NCI-H2081 treated with DMSO at 0.1 percent for 48 hours (cell line): ENCODE measurements at places on chromosomes 4 and X.

DNA sequence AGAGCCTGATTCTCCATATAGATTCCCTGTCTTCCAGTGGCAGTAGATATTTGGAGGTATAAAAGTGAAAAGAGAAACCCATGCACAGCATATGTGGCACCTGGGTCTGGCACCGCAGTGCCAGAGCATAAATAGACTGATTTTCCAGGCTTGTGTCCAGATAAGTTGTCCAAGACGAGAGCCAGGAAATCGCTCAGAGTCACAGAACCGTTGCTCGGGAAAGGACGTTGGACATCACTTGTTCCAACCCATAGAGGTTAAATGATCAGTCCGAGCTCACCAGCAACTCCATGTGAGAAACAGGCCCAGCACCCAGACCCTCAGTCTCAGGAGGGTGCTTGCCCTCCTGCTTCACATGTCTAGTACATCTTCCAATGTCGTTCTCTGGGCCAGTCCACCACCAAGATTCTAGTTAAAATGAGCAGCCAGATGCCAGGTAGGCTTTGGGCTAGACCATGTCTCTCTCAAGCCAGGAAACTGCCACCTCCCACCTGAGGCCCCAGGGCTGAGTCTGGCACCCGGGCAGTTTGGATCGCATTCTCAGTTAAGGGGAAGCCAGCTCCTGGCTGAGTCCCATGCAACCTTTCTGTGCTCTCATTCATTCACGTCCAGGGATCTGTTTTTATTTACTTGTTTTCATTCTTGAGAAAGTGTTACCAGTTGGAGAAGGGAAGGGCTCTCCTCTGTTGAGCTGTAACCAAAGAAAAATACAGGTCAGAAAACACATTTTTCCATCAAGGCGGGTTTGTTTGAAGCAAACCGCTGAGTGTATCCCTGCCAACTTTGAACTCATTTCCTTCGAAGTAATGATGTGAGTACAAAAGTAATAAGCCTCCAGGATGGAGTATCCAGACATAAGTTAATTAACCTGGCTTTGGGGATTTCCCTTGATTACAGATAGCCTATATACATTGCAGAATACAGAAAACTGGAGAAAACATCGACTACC, 91.7 kb downstream of the PHOX2B start:
- DNase-seq, result no peak

DNA sequence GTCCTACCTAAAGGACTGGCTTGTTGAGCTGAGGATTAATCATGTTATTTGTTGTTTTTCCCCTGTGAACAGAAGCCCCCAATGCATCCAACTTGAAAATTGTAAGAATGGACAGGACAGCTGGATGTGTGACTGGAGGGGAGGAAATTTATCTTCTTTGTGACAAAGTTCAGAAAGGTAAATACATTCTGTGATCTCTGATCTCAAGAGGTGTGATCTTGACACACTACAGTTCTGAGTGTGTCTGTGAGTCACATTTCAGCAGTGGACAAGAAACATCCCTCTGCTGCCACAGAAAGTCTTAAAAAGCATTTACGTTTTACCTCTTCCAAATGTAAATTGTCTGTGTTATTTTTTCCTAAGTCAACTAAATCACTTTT, 79.3 kb downstream of the NFKB1 start:
- no peak for DNase-seq

DNA sequence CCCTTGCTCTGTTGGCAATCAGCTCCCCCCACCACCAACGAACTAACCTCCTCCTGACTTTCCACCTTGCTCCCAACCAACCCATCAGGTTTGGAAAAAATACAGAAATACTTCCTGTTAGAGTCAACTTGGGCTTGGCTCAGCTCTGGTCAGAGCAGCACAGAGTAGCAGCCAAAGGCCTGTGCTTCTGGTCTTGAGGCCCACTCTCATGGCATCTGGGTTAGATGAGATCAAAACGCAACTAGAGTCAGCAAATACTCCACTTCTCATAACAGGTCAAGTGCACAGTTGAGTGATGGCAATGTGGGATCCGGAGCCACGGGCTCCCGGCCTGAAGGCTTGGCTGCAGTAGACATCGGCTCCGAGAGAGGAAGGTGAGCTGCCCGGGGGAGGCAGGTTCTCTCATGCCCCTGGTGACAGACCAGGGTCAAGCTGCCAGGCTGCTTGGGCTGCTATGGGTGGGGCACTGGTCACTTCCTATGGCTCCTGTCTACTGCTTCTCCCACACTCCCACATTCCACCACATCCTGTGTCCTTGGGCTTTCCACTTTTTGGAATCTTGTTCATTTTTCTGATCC, 34.8 kb downstream of the ZNF185 start:
- DNase-seq, result no peak

GRCh38 chr4:45846016-45846415, 277.8 kb downstream of the GABRG1 start:
- no peak for DNase-seq

- DNase-seq, result no peak
These were observed 127.6 kb downstream of the AASDH start for GRCh38 chr4:56259655-56260054.
